ENCODE measurements at places on chromosomes 12 and 14.

DNA sequence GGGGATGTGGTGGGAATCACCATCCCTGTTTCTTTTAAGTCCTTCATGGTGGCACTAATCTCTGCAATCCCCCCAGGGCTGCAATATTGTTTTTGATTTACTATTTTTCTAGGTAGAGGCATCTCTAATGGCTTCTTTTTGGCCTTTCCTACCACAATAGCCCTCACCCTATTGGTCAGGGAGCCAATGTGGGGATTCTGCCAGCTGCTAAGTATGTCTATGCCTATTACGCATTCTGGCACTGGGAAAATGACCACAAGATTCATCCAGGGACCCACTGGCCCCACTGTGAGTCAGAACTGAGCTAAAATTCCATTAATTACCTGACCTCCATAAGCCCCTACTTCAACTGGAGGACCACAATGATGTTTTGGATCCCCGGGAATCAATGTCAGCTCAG lies 15.9 kb upstream of the GLIPR1L2 start:
- DNase-seq = no peak

DNA sequence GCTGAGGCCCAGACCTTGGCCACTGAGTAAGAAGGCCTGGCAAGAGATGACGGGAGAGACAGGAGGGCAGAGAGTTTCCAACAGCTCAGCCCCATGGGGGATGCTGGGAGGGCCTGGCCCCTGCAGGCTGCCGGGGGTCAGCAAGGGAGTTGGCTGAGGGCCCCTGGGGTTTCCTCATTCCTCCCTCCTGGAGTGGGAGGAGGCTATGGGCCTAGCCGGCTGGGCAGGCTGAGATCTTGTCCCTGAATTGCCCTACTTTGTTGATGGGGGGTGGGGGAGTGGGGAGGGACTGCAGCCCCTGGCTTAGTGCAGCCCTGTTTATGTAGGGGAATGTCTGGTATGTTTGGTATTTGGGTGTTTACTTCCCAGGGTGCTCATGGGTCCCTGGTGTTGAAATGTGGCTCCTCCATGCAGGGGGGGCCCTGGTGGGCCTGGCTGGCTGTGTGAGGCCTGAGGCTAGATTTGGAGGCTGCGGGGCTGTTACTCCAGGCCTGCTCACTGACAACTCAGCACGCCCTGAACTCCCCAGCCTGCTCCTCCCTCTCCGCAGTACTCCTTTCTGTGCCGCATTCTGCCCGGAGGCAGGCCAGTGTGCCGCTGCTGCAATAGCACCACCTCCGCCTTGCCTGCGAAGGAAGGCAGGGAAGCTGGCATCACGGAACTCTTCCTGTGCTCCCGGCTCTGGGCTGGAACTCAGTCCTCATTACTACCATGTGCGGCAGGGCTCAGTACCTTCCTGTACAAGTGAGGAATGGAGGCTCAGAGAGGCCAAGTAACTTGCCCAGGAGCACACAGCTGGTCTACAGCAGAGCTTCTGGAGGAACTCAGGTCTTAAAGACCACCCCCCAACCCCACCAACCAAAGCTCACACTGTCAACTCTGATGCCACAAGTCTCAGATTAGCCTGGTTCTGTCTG lies 25.3 kb downstream of the JDP2 start:
- peak; percentile 91 for DNase-seq

DNA sequence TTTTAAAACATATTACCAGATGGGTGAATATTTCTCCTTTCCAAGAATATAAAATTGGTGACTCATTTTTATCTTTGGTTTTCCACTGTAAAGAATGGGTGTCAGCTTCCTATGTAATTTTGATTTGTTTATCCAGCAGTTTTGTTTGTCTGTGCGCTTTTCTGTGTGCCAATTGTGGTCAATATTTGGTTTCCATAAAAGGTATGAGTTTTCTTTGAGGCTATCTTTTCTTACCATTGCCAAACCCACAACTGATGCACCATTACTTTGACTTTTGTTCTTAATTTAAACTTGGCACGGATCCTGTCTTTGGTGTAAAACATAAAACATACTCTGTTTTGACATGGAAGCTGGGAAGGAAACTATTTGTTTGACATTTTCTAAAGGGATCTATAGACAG lies 78.8 kb upstream of the NAV3 start:
- DNase-seq = no peak

GRCh38 chr12:414859-415258 lies 13.4 kb downstream of the CCDC77 start:
- DNase-seq = no peak

DNA sequence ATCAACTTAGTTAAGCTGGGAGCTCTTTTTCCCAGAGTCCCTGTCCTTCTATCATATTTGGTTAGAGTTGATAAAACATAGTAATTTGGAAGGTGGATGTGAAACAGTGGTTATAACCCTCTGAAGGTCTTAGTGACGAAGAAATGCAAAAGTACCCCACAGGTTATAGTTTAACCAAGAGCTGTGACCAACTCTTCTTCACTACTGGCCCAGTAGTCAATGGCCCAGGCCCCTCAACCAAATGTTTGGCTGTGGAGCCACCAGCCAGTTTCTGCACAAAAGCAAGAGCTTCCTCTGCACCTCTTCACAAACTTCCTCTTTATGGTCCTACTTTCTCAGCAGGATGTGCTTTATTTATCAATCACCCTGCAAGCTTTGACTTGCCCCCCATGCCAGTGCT lies 132.6 kb downstream of the BMP4 start:
- DNase-seq = no peak

DNA sequence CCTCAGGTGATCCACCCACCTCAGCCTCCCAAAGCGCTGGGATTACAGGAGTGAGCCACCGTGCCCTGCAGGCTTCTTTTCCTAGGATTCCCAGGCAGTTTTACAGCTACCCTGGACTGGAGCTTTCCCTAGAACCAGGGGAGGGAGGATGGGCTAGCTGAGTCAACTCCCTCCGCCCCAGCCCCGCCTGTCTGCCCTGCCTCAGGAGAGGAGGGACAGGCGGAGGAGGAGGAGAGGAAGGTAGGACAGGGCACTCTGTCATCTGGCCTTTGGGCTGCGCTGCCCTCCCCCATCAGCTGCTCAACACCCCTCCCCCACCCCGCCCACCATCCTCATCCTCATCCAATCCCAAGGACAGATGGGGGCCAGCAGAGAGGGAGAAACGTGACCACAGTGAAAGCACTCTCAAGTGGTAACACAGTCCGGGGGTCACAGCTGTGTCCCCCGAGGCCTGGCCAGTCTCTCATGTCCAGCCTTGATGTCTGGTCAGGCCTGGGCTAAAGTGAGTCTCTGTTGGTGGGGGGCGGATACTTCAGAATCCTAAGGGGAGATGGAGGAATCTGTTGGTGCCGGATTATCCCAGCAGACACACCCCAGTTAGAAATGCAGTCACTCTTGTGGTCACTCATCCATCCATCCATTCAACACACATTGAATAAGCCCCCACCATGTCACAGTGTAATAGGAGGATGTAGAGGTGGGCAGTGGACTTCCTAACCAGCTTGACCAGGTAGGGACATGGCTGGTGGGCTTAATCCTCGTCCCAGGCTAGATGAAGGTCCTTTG lies 12.3 kb downstream of the FIGNL2 start:
- peak; percentile 23 for DNase-seq

DNA sequence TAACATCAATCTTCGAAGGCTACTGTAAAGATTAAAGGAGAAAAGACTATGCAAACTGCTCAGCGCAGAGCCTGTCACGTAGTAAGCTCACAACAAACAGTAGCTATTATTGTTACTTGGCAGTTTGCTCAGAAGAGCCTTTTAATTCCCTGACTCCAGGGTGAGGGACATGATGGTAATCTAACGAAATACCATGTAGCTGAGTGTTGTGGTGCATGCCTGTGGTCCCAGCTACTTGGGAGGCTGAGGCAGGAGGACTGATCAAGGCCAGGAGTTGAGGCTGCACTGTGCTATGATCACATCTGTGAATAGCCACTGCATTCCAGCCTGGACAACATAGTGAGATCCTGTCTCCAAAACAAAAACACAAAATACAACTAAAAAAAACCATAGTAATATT lies 22.8 kb downstream of the HEBP1 start:
- DNase-seq = peak; percentile 32

DNA sequence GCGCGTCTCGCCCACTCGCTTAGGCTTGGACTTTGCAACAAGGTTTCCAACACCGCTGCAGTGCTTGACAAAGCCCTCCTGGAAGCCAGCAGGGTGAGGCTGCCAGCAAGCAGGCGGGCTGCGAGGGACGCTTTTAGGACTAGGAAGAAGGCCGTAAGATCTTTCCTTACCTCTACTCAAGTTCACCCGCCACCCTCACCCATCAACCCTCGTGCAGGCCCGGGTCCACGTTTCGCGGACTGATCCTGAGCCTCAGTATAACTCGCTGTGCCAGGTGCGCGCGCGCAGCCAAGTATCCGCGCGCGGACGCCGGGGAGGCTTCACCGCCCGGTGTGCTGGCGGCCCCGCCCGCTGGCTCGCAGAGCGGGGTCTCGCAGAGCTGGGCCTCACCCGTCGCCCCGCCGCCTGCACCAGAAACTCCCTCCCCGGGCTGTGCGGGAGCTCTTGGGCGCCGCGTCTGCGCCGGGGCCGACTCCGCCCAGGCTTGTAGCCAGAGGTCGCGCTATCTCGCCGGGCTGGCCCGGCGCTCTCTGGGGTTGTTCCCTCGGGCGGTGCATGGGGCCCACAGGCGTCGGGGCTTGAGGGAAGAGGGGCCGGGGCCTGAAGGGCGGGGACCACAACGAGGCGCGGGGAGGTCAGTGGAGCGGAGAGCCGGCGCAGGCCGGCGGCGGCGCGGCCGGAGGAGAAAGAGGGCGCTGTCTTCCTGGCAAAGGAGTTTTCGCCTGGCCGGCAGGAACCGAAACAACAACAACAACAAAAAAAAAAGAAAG lies 7.6 kb upstream of the SIX1 start:
- DNase-seq = peak; percentile 76

GRCh38 chr14:52797653-52798052 lies 6.2 kb upstream of the GNPNAT1 start:
- no peak for DNase-seq

DNA sequence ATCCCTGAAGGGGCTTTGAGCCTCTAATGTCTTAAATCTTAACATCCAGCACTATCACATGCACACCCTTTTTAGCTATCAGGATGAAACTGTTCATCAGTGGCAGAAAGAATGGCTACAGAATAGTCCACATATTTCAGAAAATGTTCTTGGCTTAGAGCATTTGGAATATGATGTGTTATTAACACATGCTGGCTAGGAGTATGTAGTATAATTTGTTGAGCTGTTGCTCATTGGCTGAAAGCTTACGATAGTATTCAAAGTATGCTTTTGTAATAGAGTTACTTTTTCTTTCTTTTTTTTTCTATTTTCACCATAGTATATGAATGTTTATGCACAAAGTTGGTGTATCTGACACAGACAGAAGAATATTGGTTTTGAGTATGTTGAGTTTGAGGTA lies 55.1 kb downstream of the MNAT1 start:
- no peak for DNase-seq

DNA sequence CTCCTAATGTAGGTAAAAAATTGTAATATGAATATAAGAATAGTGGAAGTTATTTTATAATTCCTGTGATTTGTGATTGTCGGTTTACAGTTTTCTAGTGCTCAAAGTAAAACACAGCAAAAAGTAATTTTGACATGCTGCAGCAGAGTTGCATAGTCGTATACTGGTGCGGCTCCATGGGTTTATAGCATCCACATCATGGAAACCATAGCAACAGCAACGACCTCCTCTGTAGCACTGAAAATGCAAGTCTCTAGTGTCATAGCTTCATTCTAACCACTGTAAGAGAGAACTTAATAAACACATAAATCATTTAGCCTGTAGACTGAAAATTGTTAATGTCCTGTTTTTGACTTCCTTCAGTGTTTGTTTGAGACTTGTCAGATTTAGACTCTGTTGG lies 574.3 kb downstream of the KCNH5 start:
- no peak for DNase-seq

DNA sequence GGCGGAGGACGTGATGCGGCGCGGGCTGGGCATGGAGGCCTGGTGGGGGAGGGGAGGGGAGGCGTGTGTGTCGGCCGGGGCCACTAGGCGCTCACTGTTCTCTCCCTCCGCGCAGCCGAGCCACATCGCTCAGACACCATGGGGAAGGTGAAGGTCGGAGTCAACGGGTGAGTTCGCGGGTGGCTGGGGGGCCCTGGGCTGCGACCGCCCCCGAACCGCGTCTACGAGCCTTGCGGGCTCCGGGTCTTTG lies 303 bp downstream of the GAPDH start:
- DNase-seq = no peak

- DNase-seq = no peak
These were observed 57.6 kb downstream of the CCDC59 start for GRCh38 chr12:82300611-82301010.

GRCh38 chr12:16785953-16786352 lies 180.0 kb upstream of the LMO3 start:
- DNase-seq = no peak

DNA sequence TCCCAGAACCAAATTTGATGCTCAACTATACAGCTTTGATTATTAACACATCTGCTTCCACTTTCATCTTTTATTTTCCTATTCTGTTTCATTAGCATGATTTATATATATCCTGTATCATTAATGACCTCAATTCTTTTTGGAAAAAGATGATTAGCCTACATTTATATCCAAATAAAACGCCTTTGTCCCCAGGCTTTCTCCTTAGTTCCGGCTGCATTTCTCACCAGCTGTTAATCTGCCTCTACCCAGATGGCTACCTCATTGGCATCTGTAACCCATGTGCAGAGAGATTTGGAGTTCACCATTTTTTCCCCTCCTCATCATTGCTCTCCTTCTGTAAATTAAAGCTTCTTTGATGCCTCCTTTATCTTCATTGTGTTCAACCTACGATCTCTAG lies 336.8 kb upstream of the RGS6 start:
- no peak for DNase-seq

DNA sequence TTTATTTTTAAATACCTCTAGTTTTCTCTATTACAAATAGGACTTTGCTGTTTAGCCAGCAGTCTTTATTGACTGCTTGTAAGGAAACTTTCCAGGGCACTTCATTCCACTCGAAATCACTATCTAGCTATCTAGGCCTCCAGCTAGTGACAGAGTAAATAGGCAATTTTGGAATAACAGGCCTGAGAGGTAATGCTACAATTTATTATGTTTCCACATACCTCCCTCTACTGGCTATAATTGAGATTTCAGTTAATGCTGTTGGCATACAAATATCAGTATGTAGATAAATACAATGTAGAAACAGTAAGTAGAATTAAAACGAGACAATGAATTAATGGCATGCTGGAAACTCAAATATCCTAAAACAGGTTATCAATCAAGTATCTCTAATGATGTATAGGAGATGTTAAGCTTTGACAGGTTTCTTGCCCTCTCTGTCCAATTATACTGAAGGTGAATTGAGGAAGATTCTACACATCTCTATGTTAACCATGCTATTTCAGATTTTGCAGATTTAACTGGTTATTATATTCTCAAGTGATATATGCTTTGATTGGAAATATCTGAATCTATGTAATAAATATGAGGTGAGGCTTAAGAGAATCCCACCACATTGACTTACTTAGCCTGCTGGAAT lies 7.2 kb downstream of the DTD2 start:
- DNase-seq = peak; percentile 67

DNA sequence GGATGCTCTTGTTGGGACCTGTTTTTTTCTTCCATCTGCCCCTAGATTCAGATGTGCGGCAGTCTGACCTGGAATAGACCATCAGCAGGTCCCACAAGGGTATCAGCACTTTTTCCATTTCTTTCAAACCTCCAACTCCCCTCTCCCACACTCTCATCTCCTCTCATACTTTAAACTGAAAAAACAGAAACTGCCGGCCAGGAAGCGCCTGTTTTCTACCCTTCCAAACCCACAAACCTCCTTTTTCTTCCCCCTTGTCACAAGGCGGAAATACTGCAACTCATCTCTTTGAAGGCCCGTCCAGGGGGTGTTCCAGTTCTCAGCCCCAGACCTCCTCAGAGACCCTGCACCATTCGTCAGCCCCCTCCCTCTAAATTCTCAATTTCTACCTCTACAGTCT lies 62.5 kb upstream of the FKBP4 start:
- DNase-seq = no peak

GRCh38 chr12:68804657-68805591 lies 3.1 kb upstream of the MDM2 start:
- DNase-seq = no peak

Measured in ELR (cell line).